ENCODE measurements at places on chromosomes 4 and X. TPM values are rescaled to one million over a fixed set of nuclear protein-coding genes. Genes with fewer than 3 reads are reported as not detected.

PAGE4 gene
- not detected for polyA plus RNA-seq

SMARCA1 gene
- polyA plus RNA-seq, result 4.6 TPM

DNA sequence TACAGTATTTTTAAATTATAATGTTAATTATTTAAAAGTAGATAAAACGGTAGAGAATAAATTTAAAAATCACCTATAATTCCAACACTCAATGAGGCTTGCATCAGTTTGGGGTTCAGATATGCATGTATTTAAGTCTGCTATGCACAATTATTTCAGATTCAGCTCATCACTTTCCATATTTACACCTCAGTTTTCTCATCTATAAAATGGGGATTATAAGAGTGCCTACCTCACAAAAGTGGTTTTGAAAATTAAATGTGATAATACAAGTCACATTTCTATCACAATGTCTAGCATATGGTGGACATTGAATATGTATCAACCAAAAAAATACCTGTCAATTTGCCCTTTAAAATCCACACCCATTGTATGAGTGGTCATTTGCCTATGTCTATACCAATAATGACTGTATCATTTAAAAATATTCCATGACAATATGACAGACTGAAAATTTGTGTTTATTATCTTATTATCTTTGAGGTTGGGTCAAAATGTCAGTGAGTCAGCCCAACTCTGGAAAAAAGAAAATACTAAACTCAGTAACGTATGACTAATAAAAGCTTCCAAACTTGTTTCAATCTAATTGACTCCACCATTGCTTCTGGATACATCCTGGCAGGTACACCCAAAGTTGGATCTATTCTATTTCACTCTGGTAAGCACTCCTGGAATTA lies 20.8 kb downstream of the OR13H1 start:
- H3K36me3 ChIP-seq, result no peaks in the 10 kb centered on the region
- H3K4me3 ChIP-seq, result no peak overlapping the region
- no peak overlapping the region for H3K27ac ChIP-seq
- H3K27me3 ChIP-seq, result no peaks in the 10 kb centered on the region
- no peaks in the 10 kb centered on the region for H3K4me1 ChIP-seq
- no peak for DNase-seq

DNA sequence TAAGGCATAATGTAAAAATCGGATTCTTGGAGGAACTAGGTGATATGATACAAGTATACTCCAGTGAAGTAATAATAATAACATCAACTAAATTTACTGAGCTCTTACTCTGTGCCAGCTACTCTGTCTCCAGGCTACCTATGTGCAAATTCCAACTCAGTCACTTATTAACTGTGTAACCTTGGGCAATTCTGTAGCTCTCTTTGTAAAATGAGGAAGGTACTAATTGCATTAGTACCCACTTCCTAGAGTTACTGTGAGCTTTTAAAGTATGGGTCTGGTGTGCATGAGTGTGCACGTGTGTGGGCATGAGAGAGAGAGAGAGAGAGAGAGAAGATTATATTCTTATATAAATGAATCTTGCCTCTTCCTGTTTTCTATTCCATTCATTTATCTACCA lies 169.9 kb downstream of the KCNIP4 start:
- H3K27me3 ChIP-seq, result no peaks in the 10 kb centered on the region
- H3K4me3 ChIP-seq, result no peak overlapping the region
- H3K4me1 ChIP-seq, result no peaks in the 10 kb centered on the region
- DNase-seq, result no peak
- no peak overlapping the region for H3K27ac ChIP-seq
- H3K36me3 ChIP-seq, result no peaks in the 10 kb centered on the region

DNA sequence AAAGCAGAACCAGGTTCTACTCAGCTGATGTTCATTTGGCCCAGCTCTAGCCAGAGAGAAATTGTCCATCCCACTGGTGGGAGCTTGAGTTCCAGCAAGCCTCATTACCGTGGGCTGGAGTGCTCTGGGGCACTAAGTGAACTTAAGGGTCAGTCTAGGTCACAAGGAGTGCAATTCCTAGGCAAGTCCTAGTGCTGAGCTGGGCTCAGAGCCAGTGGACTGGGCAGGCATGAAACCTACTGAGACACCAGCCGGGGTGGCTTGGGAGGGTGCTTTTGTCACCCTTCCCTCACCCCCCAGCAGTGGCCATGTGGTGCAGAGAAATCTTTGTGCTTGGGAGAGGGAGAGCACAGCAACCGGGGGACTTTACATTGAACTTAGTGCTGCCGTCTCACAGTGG lies 39.4 kb downstream of the GSX2 start:
- no peak overlapping the region for H3K27ac ChIP-seq
- DNase-seq, result no peak
- no peaks in the 10 kb centered on the region for H3K36me3 ChIP-seq
- no peaks in the 10 kb centered on the region for H3K4me1 ChIP-seq
- no peaks in the 10 kb centered on the region for H3K27me3 ChIP-seq
- no peak overlapping the region for H3K4me3 ChIP-seq

DNA sequence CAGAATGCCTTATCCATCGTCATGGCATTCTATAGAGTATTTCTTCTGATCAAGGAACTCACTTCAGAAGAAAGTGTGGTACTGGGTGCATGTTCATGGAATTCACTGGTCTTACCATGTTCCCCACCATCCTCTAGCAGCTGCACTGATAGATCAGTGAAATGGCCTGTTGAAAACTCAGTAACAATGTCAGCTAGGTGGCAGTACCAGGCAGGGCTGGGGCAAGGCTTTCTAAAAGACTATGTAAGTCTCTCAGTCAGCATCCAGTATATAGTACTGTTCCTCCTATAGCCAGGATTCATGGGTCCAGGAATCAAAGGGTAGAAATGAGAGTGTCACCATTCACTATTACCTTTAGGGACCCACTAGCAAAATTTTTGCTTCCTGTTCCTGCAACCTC lies 15.8 kb upstream of the LDB2 start:
- H3K4me3 ChIP-seq, result no peak overlapping the region
- no peaks in the 10 kb centered on the region for H3K4me1 ChIP-seq
- H3K27me3 ChIP-seq, result no peaks in the 10 kb centered on the region
- no peak overlapping the region for H3K27ac ChIP-seq

DNA sequence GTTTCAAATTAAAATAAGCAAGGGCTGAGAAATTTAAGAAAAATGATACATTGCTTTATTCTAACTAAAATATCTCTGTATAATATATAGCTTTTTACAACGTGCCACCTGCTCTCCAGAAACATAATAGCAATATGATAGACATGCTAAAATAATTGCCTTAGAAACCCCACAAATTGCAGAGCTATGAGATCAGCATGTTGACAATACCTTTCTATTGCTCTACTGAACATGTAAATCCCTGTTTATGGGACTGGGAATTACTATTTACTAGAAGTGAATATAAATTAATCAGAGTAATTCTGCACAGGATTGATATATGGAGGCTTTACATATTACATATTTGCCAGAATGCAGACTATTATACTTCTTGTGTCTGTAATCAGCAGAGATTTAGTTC lies 1831.1 kb upstream of the IGFBP7 start:
- no peaks in the 10 kb centered on the region for H3K4me1 ChIP-seq
- no peak for DNase-seq
- no peak overlapping the region for H3K4me3 ChIP-seq
- H3K27me3 ChIP-seq, result no peaks in the 10 kb centered on the region
- no peaks in the 10 kb centered on the region for H3K36me3 ChIP-seq
- H3K27ac ChIP-seq, result no peak overlapping the region

GRCh38 chr4:61011051-61011450 lies 189.1 kb upstream of the ADGRL3 start:
- no peak overlapping the region for H3K4me3 ChIP-seq
- H3K27ac ChIP-seq, result no peak overlapping the region
- DNase-seq, result no peak
- H3K27me3 ChIP-seq, result no peaks in the 10 kb centered on the region

DNA sequence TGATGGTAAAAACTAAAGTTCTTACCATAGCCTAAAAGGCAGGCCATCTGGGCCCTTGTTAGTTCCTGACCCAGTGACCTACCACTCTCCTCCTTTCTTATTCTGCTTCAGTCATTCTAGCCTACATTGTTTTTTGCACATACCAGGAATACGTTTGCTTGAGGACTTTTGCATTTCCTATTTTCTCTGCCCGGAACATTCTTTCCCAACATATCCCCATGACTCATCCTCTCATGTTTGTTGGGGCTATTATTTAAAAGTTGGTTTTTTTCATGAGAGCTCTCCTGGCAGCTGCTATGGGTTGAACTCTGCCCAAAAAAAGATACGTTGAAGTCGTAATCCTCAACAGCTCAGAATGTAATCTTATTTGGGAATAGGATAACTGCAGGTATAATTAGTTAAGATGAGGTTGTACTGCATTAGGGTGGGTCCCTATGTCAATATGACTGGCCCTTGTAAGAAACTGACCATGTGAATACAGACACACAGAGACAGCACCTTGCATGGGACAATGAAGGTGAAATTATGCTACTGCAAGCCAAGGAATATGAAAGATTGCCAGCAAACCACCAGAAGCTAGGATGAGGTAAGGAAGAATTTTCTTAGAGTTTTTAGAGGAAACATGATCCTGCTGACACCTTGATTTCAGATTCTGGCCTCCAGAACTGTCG lies 138.3 kb upstream of the PDHA2 start:
- H3K27me3 ChIP-seq, result no peaks in the 10 kb centered on the region
- DNase-seq, result no peak
- no peaks in the 10 kb centered on the region for H3K36me3 ChIP-seq
- no peak overlapping the region for H3K27ac ChIP-seq

GRCh38 chr4:123505095-123506010 lies 108.8 kb downstream of the SPRY1 start:
- no peaks in the 10 kb centered on the region for H3K27me3 ChIP-seq
- H3K27ac ChIP-seq, result peak overlapping the region; percentile 68
- H3K36me3 ChIP-seq, result no peaks in the 10 kb centered on the region
- peak; percentile 85 for DNase-seq

DNA sequence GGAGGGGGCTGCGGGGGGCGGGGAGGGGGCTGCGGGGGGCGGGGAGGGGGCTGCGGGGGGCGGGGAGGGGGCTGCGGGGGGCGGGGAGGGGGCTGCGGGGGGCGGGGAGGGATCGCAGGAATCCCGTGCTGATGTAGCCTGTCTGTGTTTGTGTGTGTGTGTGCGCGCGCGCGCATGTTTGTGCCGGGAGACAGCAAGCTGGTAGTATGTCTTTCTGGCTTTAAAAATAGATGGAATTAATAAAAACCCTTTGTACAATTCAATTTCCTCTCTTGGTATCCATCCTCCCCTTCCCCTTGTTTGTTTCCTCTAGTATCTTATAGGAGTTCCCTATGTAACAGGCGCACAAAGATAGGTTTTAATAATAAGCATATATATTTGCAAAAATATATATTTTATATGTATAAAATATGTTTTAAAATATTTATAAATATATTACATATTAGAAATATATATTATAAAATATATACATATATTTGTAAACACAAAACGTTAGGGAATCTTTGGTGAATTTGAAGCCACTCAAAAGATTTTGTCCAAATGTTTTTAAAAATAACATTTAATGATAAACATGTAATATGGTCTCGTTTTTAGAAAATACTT lies 782 bp downstream of the ARHGAP24 start:
- peak overlapping the region; percentile 89 for H3K27ac ChIP-seq
- H3K4me3 ChIP-seq, result peak overlapping the region; percentile 60
- H3K27me3 ChIP-seq, result no peaks in the 10 kb centered on the region
- no peaks in the 10 kb centered on the region for H3K36me3 ChIP-seq
- DNase-seq, result no peak
- peaks cover 34% of the 10 kb centered on the region for H3K4me1 ChIP-seq

DNA sequence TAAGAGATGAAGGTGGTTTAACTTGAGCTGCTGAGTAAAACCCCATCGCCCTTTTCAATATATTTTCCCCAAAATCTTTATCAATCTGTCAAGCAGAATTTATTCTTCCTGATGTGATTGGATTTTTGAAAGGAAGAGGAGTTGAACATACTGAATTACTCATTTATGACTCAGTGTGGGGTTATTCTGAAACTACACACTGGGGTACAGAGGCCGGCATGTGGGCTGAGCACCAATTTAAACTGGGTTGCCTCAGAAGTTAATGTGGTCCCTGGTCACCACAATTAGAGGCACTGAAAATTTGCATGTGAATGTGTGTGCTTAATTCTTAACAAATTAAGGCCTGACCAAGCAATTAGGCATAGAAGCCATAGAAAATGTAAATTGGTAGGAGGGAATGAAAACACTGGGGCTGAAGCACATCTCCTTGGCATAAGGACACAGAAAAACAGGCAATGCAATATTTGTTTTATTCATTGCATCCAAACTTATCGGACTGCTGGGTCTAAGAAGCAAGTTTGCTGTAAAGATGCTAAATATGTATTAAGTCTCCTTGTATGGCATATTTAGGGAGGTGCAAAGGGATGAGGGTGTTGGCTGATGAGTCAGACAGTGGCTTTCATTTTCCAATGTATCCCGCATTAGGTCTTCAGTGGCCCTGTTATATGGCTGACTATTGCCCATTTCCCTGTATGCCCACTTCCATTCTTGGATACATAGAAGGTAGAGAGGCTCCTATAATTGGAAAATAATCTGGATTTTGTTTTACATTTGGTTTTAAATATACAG lies 170.9 kb downstream of the IL15 start:
- no peaks in the 10 kb centered on the region for H3K4me1 ChIP-seq
- no peak overlapping the region for H3K27ac ChIP-seq
- no peak overlapping the region for H3K4me3 ChIP-seq
- H3K27me3 ChIP-seq, result no peaks in the 10 kb centered on the region
- no peaks in the 10 kb centered on the region for H3K36me3 ChIP-seq
- DNase-seq, result no peak

DNA sequence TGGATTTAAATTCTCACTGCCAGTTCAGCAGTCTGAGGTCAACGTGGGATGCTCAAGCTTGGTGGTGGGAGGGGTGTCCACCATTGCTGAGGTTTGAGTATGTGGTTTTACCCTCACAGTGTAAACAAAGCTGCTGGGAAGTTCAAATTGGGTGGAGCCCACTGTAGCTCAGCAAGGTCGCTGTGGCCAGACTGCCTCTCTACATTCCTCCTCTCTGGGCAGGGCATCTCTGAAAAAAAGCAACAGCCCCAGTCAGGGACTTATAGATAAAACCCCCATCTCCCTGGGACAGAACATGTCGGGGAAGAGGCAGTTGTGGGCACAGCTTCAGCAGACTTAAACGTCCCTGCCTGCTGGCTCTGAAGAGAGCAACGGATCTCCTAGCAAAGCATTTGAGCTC lies 14.9 kb upstream of the RRAGB start:
- H3K36me3 ChIP-seq, result no peaks in the 10 kb centered on the region
- H3K27ac ChIP-seq, result no peak overlapping the region
- DNase-seq, result no peak
- H3K4me3 ChIP-seq, result no peak overlapping the region

DNA sequence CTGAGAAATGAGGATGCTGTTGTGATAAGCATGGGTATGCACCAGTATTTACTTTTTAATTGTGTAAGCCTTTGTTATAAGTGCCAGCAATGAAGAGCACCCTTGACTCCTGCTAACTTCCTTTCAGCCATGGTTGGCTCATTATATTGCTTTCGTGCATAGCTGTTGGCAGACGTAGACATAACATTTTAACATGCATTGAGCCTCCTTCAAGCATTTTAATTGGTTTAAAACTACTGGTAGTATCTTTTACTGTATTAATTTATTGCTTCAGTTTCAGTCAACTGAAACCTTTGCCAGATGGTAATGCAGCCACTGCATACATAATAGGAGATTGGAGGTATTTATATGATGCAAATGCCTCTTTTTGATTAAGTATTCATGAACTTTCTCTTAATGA lies 1285.4 kb downstream of the PCDH18 start:
- H3K4me3 ChIP-seq, result no peak overlapping the region
- no peak overlapping the region for H3K27ac ChIP-seq
- H3K4me1 ChIP-seq, result no peaks in the 10 kb centered on the region
- no peaks in the 10 kb centered on the region for H3K27me3 ChIP-seq
